Breast epithelium (tissue), 4 donors: ENCODE measurements at places on chromosomes 7 and 10. TPM values are rescaled to one million over a fixed set of nuclear protein-coding genes. Genes with fewer than 3 reads are reported as not detected.

DNA sequence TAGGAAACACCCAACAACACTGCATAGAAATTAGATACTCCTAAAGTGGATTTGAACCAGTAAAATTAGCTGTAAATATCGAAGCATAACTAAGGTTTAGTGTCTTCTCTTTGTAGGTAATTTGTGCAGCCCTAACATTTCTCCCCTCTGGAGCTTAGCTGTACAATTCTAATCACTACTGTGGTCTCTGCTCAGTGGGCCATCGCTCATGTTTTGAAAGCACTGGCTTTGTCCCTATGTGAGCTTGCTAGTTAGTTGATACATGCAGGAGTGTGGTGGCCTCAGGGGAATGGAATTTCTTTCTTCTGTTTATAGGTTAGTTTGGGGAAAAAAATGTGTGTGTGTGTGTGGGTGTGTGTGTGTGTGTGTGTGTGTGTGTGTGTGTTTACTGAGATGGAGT is 373.1 kb downstream of the DPP6 start:
- no peak overlapping the region for H3K27ac ChIP-seq
- no peak overlapping the region for H3K4me3 ChIP-seq
- H3K36me3 ChIP-seq: no peaks in the 10 kb centered on the region

DNA sequence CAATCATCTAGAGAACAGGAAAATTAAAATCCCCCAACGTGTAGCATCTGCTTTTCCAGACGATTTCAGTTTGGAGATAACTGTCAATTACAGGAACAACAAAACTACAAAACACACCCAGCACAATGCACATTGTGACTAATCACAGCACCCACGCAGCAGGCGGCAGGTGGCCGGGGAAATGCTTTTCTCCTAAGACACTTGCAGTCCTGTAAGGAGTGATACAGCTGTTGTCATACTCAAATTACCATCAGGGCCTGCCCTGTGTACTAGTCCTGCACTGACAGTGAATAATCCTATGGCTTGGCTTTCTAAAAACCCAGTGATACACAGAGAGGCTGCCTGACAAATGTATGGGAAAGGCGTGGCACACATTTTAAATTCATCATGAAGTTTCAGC is 37.8 kb downstream of the COBL start:
- H3K4me3 ChIP-seq: no peak overlapping the region
- H3K4me1 ChIP-seq: no peaks in the 10 kb centered on the region
- no peak for DNase-seq
- no peaks in the 10 kb centered on the region for H3K36me3 ChIP-seq
- no peaks in the 10 kb centered on the region for H3K27me3 ChIP-seq
- no peak overlapping the region for H3K27ac ChIP-seq

DNA sequence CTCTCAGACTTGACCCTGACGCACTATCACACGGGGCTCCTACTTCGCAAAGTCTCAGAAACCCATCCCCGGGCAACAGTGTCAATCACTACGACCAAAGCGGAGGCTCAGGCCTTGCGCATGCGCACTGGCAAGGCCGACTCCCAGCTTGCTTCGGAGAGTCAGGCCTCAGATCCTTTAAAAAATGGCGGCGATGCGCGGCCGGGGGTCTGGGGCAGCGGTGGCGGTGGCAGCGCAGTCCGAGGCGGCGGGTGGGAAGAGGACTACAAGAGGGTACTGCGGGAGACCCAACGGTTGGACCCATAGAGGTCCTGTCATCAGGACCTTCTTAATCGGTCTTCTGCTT is 196.9 kb downstream of the ZNF716 start:
- DNase-seq: no peak
- H3K4me1 ChIP-seq: no peaks in the 10 kb centered on the region
- no peak overlapping the region for H3K27ac ChIP-seq
- H3K36me3 ChIP-seq: no peaks in the 10 kb centered on the region
- H3K4me3 ChIP-seq: no peak overlapping the region

GRCh38 chr10:52818019-52818418 is 45.4 kb upstream of the MBL2 start:
- no peaks in the 10 kb centered on the region for H3K27me3 ChIP-seq
- H3K4me3 ChIP-seq: no peak overlapping the region
- no peak for DNase-seq
- no peaks in the 10 kb centered on the region for H3K4me1 ChIP-seq
- H3K27ac ChIP-seq: no peak overlapping the region
- no peaks in the 10 kb centered on the region for H3K36me3 ChIP-seq

- DNase-seq: no peak
- H3K36me3 ChIP-seq: no peaks in the 10 kb centered on the region
- H3K27me3 ChIP-seq: no peaks in the 10 kb centered on the region
Observed at GRCh38 chr10:43170491-43170890, 32.2 kb downstream of the CSGALNACT2 start.

DNA sequence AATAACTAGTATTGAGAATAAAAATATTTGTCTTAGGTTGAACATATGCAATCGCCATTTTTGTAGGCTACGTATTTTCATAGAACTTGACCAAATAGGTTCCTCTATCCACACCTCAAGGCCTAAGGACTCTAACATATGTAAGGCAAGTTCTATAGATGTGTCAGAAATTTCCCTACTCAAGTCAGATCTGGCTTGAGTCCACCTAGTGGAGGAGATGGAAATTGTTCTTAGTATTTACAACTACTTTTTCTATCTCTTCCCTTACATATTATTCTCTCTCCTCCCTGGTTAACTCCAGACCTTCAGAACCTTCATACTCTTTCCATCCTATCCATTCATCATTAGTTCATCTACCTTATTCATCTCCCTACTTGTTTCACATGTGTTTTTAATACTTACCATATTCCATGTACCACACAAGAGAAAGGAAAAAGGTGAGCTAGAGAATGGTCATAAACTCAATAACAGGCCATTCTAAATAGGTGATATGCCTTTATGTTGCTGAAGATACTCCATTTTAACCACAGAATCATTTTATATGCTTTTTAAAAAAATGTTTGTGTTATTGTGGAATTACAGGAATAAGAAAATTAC is 174.5 kb upstream of the HDAC9 start:
- H3K4me3 ChIP-seq: no peak overlapping the region
- no peak for DNase-seq
- H3K27ac ChIP-seq: no peak overlapping the region
- H3K36me3 ChIP-seq: no peaks in the 10 kb centered on the region

DNA sequence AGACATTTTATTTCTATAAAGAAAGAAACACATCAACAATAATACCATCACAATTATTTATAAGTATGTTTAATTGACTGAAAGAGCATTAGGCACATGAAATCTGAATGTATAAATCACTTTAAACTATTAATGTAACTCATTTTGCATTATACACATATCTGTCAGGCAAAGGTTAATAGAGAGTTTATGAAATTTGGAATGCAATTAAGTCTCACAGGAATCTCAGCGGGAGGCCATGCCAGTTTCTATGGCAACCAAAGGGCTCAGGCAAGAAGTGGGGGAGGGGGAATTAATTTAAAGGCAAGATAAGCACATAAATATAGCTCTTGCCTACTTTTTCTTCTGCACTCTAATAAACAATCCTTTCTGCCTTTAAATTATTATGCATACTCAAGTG is 152.6 kb downstream of the SLC16A9 start:
- no peak for DNase-seq
- H3K36me3 ChIP-seq: no peaks in the 10 kb centered on the region
- H3K27ac ChIP-seq: no peak overlapping the region
- no peaks in the 10 kb centered on the region for H3K27me3 ChIP-seq
- H3K4me1 ChIP-seq: no peaks in the 10 kb centered on the region

Gene PLA2G12B
- total RNA-seq: not detected

GRCh38 chr7:1535701-1536454 is 5.4 kb downstream of the MAFK start:
- H3K4me3 ChIP-seq: no peak overlapping the region
- H3K36me3 ChIP-seq: peaks cover 7% of the 10 kb centered on the region
- peak overlapping the region; percentile 100 for H3K27ac ChIP-seq
- peaks cover 20% of the 10 kb centered on the region for H3K4me1 ChIP-seq
